ENCODE measurements at places on chromosomes 2 and 18.

GRCh38 chr2:208064220-208064961, 39.1 kb upstream of the PLEKHM3 start:
- DNase-seq, result no peak

DNA sequence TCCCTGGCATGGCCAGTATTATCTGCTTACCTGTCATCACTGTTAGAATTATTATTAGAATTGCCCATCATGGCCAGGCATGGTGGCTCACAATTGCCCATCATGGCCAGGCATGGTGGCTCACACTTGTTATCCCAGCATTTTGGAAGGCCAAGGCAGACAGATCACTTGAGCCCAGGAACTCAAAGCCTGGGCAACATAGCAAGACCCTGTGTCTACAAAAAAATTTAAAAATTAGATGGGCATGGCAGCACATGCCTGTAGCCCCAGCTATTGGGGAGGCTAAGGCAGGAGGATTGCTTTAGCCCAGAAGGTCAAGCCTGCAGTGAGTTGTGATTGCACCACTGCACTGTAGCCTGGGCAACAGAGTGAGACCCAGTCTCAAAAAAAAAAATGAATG, 27.4 kb upstream of the ID2 start:
- no peak for DNase-seq

GRCh38 chr2:128284037-128284441, 34.6 kb downstream of the HS6ST1 start:
- no peak for DNase-seq

DNA sequence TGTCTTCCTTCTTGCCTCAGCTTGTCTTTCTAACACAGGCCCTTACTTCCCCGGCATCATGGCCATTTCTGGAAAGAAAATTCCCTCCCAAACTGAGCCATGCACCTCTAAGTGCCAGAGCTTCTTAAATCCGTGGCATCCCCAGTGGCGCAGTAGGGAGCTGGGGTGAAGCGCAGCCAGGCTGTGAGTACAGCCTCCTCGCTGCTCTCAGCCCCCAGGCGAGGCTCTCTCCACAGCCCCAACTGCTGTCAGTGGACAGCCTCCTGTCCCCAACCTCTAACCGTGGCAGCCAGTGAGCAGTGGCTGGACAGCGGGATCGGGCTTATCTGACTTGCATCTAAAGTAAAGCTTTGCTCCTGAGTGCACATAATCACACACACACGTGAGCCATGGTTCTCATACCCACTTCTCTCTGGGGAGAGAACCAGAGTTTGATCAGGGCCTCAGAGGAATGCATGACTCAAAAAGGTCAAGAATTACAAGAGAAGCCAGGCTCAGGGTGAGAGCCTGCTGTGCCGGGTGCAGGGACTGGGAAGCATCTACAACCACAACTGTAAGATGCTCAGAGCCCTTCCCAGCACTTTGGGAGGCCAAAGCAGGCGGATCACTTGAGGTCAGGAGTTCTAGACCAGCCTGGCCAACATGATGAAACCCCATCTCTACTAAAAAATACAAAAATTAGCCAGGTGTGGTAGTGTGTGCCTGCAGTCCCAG, 50.7 kb downstream of the SFXN5 start:
- no peak for DNase-seq

- DNase-seq, result no peak
Measured at GRCh38 chr2:132798341-132798740, 128.3 kb upstream of the LYPD1 start.

DNA sequence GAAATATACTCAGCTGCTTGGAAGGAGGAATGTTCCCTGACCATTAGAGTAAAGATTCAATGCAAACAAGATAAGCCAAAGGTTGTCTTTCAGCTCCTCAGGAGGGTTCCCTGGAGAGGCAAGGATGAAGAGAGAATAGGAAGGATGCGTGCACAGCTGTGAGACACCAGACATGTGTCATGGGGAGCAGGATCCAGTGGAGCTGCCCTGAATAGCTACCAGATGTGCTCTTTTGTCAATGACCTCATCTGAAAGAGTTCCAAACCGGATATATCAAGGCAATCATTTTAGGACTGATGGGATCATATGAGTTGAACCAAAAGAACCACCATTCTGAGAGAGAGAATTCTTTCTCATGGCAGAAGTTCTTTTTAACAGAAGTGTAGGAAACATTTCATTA, 490.6 kb downstream of the IRS1 start:
- DNase-seq, result no peak

- no peak for DNase-seq
Measured at GRCh38 chr18:22710673-22711191, 222.4 kb upstream of the RBBP8 start.

- DNase-seq, result no peak
Measured at GRCh38 chr18:53984021-53984420, 240.4 kb downstream of the MBD2 start.

DNA sequence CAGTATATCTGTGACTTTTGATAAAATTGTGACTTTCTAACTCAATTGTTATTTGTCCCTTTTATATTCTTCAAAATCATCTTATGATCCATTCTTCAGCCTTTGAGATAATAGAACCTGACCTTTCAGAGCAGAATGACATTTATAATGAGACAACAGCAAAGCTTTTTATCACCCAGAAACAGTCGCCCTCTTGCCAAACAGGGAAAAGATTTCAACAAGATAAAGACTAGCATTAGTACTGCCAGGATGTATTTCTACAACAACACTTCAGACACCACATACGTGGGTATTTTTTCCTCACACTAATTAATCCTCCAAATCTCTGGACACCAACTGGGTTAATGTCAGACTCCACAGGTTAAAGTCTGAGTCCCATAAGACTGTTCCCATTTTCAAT, 249.0 kb downstream of the ZNF804A start:
- DNase-seq, result no peak

- no peak for DNase-seq
Measured at GRCh38 chr2:121196849-121197155, 88.2 kb downstream of the TFCP2L1 start.

Data from SHP77 (cell line).